MG63 (cell line): ENCODE measurements at places on chromosomes 7 and 10.
A peak's percentile ranks its signal among the peaks of the same experiment; 100 is the strongest.

- peak; percentile 69 for DNase-seq
Observed at GRCh38 chr10:94052866-94053791, 59.4 kb downstream of the PLCE1 start.

GRCh38 chr10:49519717-49520116 lies 19.2 kb downstream of the ERCC6 start:
- DNase-seq, result no peak

GRCh38 chr7:924541-925231 lies 29.8 kb downstream of the ADAP1 start:
- DNase-seq, result peak; percentile 47

DNA sequence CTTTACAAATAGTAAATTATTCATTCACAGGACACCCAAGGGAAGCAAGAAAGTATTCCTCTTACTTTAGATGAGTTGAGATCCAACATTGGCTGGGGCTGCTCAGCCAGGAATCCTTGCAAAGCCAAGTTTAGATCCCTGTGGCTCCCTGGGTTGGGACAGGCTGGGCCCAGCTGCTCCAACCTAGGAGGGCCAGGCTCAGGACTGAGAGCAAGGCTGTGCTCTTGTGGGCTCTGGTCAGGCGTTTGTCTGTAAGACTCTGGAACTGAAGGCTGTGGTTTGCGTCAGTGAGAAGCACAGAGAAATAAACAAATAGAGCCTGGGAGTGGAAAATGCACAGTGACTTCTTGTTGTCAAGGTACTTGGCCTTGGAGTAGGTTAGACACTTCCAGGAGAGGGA lies 53.2 kb upstream of the TMEM273 start:
- no peak for DNase-seq

DNA sequence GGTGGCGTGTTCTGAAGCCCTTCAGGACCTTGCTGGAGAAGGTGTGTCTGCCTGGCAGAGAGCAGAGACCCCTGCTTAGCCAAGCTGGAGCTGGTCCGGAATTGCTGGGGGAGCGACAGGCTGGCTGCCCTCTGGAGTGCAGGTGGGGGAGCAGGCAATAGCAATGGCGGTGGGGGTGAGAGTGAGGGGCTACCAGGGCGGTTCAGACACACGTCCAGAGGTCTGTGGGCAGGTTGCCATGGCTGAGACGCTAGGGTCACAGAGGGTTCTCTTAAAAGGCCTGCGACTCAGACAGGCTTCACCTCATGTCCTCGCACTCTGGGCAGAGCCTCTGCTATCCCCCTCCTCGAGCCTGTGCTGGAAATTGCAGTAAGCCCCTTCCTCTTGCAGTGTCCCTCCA lies 329.0 kb upstream of the C7orf33 start:
- DNase-seq, result no peak

- no peak for DNase-seq
Observed at GRCh38 chr10:48929413-48929990, 10.1 kb downstream of the LRRC18 start.

GRCh38 chr7:50293509-50294179 lies 10.9 kb upstream of the IKZF1 start:
- DNase-seq, result no peak

DNA sequence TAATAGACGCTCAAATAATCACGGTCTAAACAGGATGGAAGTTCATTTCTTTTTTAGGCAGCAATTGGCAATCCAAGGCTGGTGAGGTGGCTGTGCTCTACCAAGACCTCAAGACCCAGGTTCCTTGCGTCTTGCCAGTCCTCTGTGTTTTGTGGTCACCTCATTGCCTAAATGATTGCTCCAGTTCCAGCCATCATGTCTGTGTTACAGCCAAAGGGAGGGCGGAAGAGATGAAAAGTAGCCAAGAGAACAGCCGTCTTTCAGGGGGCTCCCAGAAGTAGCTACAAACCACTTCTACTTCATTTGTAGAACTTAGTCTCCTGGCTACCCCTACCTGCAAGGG lies 19.2 kb upstream of the C10orf67 start:
- DNase-seq, result no peak
